ENCODE measurements at places on chromosomes 16 and 17.

DNA sequence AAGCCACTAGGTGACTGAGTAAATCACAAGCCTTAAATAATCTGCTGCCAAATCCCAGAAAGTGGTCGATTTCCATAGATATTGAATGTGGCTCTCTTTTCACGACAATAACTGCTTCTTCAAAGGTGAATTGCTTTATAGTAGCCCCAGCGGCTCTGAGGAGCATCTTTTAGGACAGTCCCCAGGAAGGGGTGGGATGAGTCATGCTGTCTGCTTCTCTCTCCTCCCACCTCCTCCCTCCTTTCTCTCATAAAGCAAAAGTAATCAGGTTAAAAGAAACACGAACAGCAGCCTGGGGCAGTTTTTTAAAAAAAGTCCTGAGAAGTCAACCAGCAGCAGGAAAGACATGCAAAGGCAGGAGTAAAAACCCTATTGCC, 1.8 kb downstream of the KIAA0513 start:
- peak overlapping the region; percentile 95 for H3K27ac ChIP-seq
- H3K4me1 ChIP-seq: peaks cover 22% of the 10 kb centered on the region
- H3K27me3 ChIP-seq: no peaks in the 10 kb centered on the region
- peak overlapping the region; percentile 92 for H3K4me3 ChIP-seq
- peaks cover 7% of the 10 kb centered on the region for H3K36me3 ChIP-seq

GRCh38 chr17:78391843-78392242, 13.4 kb downstream of the PGS1 start:
- H3K4me3 ChIP-seq: no peak overlapping the region
- H3K27me3 ChIP-seq: no peaks in the 10 kb centered on the region
- H3K27ac ChIP-seq: peak overlapping the region; percentile 0
- peaks cover 77% of the 10 kb centered on the region for H3K4me1 ChIP-seq
- H3K36me3 ChIP-seq: peaks cover 23% of the 10 kb centered on the region

GRCh38 chr16:75380870-75381269, 52.4 kb downstream of the CFDP1 start:
- no peak for DNase-seq
- H3K36me3 ChIP-seq: peaks cover 11% of the 10 kb centered on the region
- no peak overlapping the region for H3K4me3 ChIP-seq
- no peak overlapping the region for H3K27ac ChIP-seq
- H3K27me3 ChIP-seq: no peaks in the 10 kb centered on the region

DNA sequence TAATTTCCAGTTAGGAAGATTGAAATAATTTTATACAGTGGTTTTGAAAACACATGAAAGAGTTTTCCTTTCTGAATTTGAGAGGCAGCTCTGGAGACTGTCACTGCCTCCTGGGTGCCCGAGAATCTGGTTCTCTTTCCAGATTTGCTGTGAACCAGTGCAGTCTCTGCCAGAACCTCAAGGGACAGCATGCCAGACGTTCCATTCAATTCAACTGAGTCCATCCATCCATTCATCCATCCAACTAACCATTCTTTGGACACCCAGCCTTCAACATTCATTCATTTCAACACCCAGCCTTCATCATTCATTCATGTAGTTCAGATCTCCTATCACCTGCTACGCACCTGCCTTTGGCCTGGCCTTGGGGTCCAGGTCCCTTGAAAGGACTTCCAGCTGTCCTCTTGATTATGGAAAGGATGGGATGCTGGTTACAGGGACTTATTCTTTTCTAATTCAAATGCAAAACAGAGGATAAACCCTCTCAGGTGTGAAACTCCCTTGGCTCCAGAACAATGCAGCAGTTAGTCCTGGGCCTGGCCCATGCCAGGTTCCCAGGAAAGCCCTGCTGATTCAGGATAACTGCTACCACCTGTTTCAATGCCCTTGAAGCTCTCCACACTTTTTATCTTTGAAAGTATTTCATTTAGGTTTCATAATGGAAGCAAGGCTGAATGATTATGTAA, 68.7 kb downstream of the WSCD1 start:
- no peaks in the 10 kb centered on the region for H3K27me3 ChIP-seq
- DNase-seq: no peak
- H3K27ac ChIP-seq: no peak overlapping the region
- H3K4me3 ChIP-seq: no peak overlapping the region
- H3K36me3 ChIP-seq: no peaks in the 10 kb centered on the region
- H3K4me1 ChIP-seq: no peaks in the 10 kb centered on the region

DNA sequence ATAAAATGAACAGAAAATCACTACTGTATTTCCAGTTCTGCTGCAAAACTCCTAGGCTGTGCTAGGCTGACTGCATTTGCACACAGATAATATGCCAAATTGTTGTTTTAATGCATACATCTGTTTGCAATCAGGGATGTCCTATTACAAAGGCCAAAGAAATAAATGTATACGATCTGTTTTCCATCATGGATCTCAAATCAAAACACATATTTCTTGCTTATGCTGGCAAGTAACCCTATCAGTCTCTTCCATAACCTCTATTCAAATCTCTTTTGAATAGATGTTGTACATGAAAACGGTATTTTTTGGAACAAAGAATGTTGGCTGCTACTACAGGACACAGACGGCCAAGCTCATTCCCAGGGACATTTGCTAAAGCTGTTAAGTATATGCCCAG, 56.6 kb downstream of the DUSP14 start:
- DNase-seq: no peak
- no peak overlapping the region for H3K4me3 ChIP-seq
- H3K4me1 ChIP-seq: peaks cover 32% of the 10 kb centered on the region
- H3K27me3 ChIP-seq: no peaks in the 10 kb centered on the region
- H3K27ac ChIP-seq: no peak overlapping the region

DNA sequence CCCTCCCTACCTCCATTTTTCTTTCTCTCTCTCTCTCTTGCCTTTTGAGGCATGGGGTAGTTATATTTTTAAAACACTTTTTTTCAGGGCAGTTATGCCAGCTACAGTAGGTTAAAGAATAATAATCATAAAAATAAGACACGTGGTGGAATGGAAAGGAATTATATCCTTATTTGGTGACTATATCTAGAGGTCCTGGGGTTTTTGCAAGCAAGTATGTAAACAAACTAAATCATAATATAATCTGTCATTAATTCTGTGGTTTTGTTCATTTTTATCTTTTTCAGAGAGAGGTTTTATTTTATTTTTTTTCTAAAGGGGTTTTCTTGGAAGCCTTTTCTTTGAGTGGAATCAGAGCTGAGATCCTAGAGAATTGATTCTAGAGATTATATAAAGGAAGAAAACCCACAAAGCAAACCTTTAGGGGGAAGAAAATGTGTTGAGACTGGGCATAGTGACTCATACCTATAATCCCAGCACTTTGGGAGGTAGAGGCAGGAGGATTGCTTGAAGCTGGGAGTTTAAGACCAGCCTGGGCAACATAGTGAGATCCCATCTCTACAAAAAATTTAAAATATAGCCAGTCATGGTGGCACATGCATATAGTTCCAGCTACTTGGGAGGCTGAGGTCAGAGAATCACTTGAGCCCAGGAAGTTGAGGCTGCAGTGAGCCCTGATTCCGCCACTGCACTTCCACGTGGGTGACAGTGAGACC, 53.2 kb downstream of the NQO1 start:
- H3K4me1 ChIP-seq: peaks cover 14% of the 10 kb centered on the region
- no peaks in the 10 kb centered on the region for H3K27me3 ChIP-seq
- H3K27ac ChIP-seq: no peak overlapping the region
- H3K36me3 ChIP-seq: peaks cover 48% of the 10 kb centered on the region

DNA sequence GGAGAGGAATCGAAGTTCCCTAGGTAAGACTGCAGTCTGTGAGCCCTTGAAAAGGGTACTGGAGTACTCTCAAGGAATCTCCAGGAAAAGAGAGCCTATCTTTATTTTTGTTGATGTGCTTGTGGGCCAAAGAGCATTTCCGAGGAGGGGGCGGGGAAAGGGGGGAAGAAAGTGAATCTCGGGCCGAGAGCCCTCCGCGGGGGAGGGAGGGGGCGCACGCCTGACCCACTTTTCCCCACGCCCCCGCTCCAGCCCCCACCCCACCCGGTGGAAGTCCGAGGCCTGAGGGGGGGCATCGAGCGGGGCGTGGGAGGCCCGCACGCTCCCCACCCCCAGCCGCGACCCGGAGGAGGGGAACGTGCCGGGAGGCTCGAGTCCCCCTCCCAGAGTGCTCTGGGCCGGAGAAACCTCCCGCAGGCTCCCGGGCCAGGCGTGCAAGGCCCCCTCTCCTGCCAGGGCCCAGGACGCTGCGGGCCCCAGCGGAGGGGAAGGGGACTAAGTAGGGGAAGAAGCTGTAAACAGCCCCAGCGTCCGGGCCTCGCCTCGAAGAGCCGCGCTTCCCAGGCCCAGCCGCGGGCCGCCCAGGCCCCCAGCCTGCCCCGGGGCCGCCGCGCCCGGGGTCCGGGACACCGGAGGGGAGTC, 444 bp downstream of the HELZ start:
- no peak for DNase-seq
- peak overlapping the region; percentile 85 for H3K27ac ChIP-seq
- no peaks in the 10 kb centered on the region for H3K27me3 ChIP-seq
- peak overlapping the region; percentile 85 for H3K4me3 ChIP-seq

DNA sequence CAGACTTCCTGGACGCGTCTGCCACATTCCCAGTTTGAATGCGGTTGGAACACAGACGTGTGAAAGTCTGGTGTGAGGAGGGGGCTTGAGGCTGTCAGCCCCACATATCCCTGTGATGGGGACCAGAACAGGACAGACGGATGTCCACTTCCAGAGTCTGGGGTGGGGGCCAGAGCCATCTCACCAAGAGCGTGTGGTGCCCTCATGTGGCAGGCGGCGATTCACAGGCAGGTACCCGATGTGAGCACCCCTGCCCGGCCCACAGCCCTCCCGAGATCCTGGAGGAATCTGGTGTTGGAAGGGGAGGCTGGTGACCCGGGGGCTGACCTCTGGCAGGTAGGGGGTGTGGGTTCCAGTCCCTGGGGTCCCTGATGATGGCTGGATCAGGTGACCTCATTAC, 51.5 kb downstream of the ENGASE start:
- H3K27ac ChIP-seq: no peak overlapping the region
- H3K36me3 ChIP-seq: no peaks in the 10 kb centered on the region
- DNase-seq: no peak

DNA sequence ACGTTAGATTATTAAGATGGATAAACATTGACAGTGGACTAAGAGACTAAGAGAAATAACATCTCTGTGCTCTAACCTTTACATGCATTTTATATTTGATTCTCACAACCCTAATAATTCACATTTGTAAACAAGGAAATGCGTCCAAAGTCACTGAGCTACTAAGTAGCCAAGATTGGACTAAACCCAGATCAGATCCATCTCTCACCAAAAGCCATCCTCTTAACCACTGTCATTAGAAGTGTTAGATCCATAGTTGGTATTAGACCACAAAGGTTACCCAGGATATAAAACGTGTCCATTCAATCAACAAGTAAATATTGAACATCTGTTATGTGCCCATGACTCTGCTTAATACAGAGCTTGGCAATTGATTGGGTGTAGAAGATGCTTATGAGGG, 5.2 kb downstream of the HSD17B2 start:
- no peak overlapping the region for H3K4me3 ChIP-seq
- H3K27me3 ChIP-seq: no peaks in the 10 kb centered on the region
- no peaks in the 10 kb centered on the region for H3K36me3 ChIP-seq

- no peak for DNase-seq
- H3K36me3 ChIP-seq: peaks cover 79% of the 10 kb centered on the region
- no peaks in the 10 kb centered on the region for H3K27me3 ChIP-seq
- H3K4me3 ChIP-seq: no peak overlapping the region
- no peaks in the 10 kb centered on the region for H3K4me1 ChIP-seq
- H3K27ac ChIP-seq: no peak overlapping the region
These were observed 18.7 kb upstream of the MC1R start for GRCh38 chr16:89899879-89900481.

- H3K27ac ChIP-seq: peak overlapping the region; percentile 50
- H3K4me3 ChIP-seq: no peak overlapping the region
- no peak for DNase-seq
These were observed 19.6 kb upstream of the EFCAB13 start for GRCh38 chr17:47304186-47304585.

GRCh38 chr17:81558941-81559806, 7.0 kb upstream of the FAAP100 start:
- H3K4me1 ChIP-seq: no peaks in the 10 kb centered on the region
- no peak overlapping the region for H3K4me3 ChIP-seq
- no peak for DNase-seq

DNA sequence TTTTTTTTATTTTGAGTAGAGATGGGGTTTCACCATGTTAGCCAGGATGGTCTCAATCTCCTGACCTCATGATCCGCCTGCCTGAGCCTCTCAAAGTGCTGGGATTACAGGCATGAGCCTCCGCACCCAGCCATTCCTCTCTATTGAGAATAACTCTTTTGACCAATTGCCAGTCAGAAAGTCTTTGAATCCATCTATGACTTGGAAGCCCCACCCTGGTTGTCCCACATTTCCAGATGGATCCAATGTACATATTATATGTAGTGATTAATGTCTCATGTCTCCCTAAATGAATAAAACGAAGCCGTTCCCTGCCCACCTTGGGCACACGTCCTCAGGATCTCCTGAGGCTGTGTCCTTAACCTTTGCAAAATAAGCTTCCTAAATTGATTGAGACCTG, 228.3 kb upstream of the NLRP1 start:
- no peaks in the 10 kb centered on the region for H3K36me3 ChIP-seq
- H3K27me3 ChIP-seq: no peaks in the 10 kb centered on the region
- H3K4me1 ChIP-seq: no peaks in the 10 kb centered on the region
- no peak for DNase-seq

DNA sequence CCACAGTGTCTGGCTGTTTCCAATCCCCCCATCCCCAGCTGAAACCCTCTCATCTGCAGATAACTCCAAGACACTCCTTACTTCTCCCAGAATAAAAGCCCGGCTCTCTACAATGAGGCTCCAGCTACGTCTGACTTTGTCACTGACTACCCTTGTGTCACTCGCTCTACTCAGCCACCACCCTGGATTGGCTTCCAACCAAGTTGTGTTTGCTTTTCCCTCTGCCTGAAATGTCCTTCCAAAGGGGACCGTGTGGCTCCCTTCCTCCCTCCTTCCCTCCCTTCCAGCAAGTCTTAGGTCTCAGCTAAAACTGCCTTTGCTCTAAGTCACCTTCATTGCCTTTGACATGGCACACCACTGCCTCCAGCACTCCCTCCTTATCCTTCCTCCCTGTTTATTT, 42.8 kb downstream of the CDH1 start:
- H3K27ac ChIP-seq: no peak overlapping the region
- no peaks in the 10 kb centered on the region for H3K4me1 ChIP-seq
- H3K36me3 ChIP-seq: no peaks in the 10 kb centered on the region
- no peaks in the 10 kb centered on the region for H3K27me3 ChIP-seq

- no peak for DNase-seq
- H3K4me1 ChIP-seq: no peaks in the 10 kb centered on the region
- no peaks in the 10 kb centered on the region for H3K27me3 ChIP-seq
These were observed 19.4 kb upstream of the IRF8 start for GRCh38 chr16:85879549-85879948.

- no peak overlapping the region for H3K4me3 ChIP-seq
- H3K27me3 ChIP-seq: no peaks in the 10 kb centered on the region
- H3K27ac ChIP-seq: no peak overlapping the region
- H3K36me3 ChIP-seq: no peaks in the 10 kb centered on the region
- no peak for DNase-seq
These were observed 62.5 kb downstream of the ATP2C2 start for GRCh38 chr16:84430860-84431259.

GRCh38 chr16:48892893-48893292, 282.9 kb upstream of the N4BP1 start:
- H3K36me3 ChIP-seq: no peaks in the 10 kb centered on the region
- no peaks in the 10 kb centered on the region for H3K27me3 ChIP-seq
- H3K27ac ChIP-seq: no peak overlapping the region
- no peak overlapping the region for H3K4me3 ChIP-seq
- H3K4me1 ChIP-seq: no peaks in the 10 kb centered on the region

GRCh38 chr16:78028018-78028417, 5.7 kb downstream of the CLEC3A start:
- no peak overlapping the region for H3K27ac ChIP-seq
- DNase-seq: no peak
- H3K4me1 ChIP-seq: no peaks in the 10 kb centered on the region
- H3K4me3 ChIP-seq: no peak overlapping the region
- H3K36me3 ChIP-seq: no peaks in the 10 kb centered on the region
- no peaks in the 10 kb centered on the region for H3K27me3 ChIP-seq
